Karpas-422 (cell line): ENCODE measurements at places on chromosomes 3 and 15. TPM values are rescaled to one million over a fixed set of nuclear protein-coding genes. Genes with fewer than 3 reads are reported as not detected.

The ALG3 gene
- 80.1 and 108 TPM in 2 replicates for total RNA-seq

The PLA1A gene
- not detected in 2 replicates for total RNA-seq

The UNC13C gene
- total RNA-seq: not detected in 2 replicates

The PLIN1 gene
- total RNA-seq: not detected in 2 replicates

The GOLGA6B gene
- total RNA-seq: not detected in 2 replicates

The COLQ gene
- total RNA-seq: 2.6 and 8.9 TPM in 2 replicates

The SPRED1 gene
- total RNA-seq: 25.6 and 27.7 TPM in 2 replicates

The ACP3 gene
- total RNA-seq: 0.36 and 0.71 TPM in 2 replicates

The ZIC1 gene
- not detected in 2 replicates for total RNA-seq

The REC114 gene
- total RNA-seq: not detected in 2 replicates

The SERF2 gene
- 882 and 1,084 TPM in 2 replicates for total RNA-seq

The CD200 gene
- not detected in 2 replicates for total RNA-seq

The MEX3B gene
- 0.37 and 1.2 TPM in 2 replicates for total RNA-seq

The CRTC3 gene
- 27.7 and 39.7 TPM in 2 replicates for total RNA-seq

The CRYGS gene
- 12.2 and 18.4 TPM in 2 replicates for total RNA-seq

The ASB14 gene
- 0.04 TPM in 1 of 2 replicates, not detected in the other for total RNA-seq

The SFMBT1 gene
- total RNA-seq: 0.58 and 3.0 TPM in 2 replicates

The TLR9 gene
- 7.4 and 26.5 TPM in 2 replicates for total RNA-seq

The FXR1 gene
- 123 and 125 TPM in 2 replicates for total RNA-seq

The RFT1 gene
- 20.5 and 29.9 TPM in 2 replicates for total RNA-seq

The GALK2 gene
- total RNA-seq: 27.0 and 33.0 TPM in 2 replicates

The SLC6A11 gene
- total RNA-seq: not detected in 2 replicates

The AQP9 gene
- total RNA-seq: not detected in 2 replicates

The TBC1D2B gene
- total RNA-seq: 20.1 and 38.9 TPM in 2 replicates

The STRA6 gene
- 0.18 TPM in 1 of 2 replicates, not detected in the other for total RNA-seq

The NMB gene
- total RNA-seq: 15.1 and 17.2 TPM in 2 replicates

The TICRR gene
- 5.1 and 5.5 TPM in 2 replicates for total RNA-seq

The IL12A gene
- total RNA-seq: 0.78 and 0.83 TPM in 2 replicates

The SNX33 gene
- 0.07 TPM in 1 of 2 replicates, not detected in the other for total RNA-seq

The SELENOK gene
- 36.0 and 64.7 TPM in 2 replicates for total RNA-seq

The ITIH3 gene
- total RNA-seq: not detected in 2 replicates

The EEFSEC gene
- 10.1 and 18.2 TPM in 2 replicates for total RNA-seq

The CATSPER2 gene
- total RNA-seq: 5.1 and 6.0 TPM in 2 replicates

The VIPR1 gene
- 0.41 and 2.5 TPM in 2 replicates for total RNA-seq

The LRRC3B gene
- not detected in 2 replicates for total RNA-seq

The CLDN18 gene
- not detected in 2 replicates for total RNA-seq
